ENCODE measurements at places on chromosomes 6 and 20.

DNA sequence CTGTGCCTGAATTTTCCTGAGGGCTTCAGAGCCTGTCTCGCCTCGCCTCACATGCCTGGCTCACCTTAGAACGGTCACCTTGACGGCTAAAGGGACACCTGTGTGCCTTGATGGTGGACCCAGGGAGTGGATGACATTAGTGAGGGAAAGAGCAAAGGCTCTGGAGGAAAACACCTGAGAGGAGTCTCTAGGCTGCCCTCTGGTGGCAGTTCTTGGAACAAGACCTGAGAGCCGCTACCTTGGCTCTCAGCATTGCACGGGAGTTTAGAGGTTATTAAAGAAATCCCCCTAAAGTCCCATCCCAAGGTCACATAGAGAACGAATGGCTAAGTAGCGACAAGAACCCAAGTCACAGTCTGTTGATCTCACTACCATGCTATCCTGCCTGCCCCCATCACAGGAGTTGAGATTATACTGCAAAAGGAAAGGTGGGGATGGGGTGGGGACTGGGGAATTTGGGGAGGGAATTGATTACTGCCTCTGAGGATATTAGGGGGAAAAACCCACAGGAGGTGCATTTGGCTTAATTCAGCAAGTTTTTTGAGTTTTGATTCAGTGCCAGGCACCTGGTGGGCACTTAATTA is 7.9 kb upstream of the CDSN start:
- DNase-seq: peak; percentile 54

DNA sequence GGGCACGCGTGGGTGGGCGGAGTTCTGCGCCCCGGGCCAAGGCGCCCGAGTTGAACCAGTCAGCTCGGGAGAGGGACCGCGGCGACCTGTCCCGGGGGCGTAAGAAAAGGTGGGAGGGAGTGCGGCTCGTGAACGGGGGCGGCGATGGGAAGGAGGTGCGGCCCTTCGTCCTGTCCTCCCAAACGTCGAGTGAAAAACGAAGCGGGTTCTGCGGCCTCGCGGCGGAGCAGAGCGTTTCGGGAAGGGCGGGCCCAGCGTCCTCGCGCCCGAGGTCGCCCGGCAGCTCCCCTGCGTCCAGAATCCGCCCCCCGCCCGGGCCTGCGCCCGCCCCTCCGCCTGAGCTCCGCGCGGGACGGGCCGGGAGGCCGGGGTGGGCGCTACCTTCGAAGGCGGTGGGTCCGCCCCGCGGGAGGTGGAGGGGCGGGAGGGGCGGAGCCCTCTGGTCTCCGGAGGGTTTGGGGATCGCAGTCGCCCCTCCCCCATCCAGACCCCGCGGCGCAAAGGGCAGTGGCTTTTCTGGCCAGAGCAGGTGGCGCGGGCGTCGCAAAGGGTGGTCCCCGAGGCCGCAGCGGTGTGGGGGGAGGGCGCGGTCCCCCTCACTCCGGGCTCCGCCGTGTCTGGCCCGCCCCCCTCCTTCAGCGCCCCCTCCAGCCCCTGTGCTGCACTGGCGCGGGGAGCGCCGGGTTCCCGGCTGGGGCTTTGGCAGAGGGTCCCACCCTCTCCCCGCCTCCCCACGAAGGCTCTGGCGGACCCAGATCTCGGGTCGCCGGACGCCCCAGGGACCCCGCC is 838 bp downstream of the STMN3 start:
- DNase-seq: peak; percentile 30

- no peak for DNase-seq
These were observed 41.7 kb downstream of the CD2AP start for GRCh38 chr6:47519279-47519678.

GRCh38 chr20:64216036-64216435 is 39.5 kb upstream of the PCMTD2 start:
- no peak for DNase-seq

DNA sequence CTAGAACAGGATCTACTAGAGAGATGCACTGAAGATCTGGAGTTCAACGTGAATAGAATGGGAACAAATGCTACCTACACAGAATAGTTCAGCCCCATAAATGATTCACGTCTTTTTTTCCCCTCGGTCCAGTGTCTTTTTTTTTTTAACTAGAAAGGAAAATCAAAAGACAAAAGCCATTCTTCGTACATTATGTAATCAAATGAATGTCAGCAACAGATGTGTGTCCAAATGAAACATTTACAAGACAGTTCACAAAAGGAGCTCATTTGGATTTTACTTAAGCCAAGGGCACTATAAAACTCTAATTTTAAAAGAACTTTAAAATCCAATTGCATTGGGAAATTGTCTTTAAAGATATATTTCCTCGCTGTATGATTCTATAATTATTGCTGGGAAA is 42.4 kb downstream of the FAM184A start:
- DNase-seq: no peak

GRCh38 chr20:44615876-44616603 is 33.7 kb downstream of the PKIG start:
- no peak for DNase-seq

GRCh38 chr6:48626421-48626820 is 515.4 kb upstream of the PTCHD4 start:
- DNase-seq: no peak

- no peak for DNase-seq
These were observed 115.3 kb downstream of the JARID2 start for GRCh38 chr6:15361197-15361596.

DNA sequence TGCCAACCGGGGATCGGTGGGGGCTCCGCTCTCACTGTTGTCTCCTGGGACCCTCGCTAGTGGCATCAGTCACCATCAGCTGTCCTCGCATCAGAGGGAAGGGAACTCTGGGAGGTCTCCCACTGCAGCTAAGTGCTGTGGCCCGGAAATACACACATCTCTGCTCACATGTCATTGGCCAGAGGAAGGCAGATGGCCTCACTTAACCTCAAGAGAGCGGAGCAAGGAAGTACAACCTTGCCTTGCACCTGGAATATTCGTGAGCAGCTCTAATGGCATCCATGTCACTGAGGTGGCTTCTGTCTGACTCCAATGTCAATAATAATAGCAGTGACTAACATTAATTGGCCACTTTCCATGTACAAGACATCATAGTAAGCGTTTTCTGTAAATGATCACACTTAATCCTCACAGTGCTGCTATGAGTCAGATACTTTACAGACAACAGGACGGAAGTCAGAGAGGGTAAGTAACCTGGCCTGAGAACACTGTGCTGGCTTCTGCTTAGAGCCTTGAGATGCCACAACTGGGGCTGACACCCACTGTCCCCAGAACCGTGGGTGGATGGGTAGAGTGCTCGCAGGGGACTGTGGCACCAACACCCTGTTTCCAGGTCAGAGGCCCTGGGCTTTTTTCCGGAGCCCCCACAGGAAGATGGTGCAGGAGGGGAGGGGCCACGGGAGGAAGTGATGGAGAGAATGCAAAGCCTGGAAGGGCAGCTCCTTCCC is 6.0 kb downstream of the LHFPL5 start:
- no peak for DNase-seq

GRCh38 chr6:149031201-149031858 is 284.5 kb downstream of the UST start:
- no peak for DNase-seq

- DNase-seq: no peak
These were observed 337.6 kb downstream of the BTBD9 start for GRCh38 chr6:38302081-38302480.

DNA sequence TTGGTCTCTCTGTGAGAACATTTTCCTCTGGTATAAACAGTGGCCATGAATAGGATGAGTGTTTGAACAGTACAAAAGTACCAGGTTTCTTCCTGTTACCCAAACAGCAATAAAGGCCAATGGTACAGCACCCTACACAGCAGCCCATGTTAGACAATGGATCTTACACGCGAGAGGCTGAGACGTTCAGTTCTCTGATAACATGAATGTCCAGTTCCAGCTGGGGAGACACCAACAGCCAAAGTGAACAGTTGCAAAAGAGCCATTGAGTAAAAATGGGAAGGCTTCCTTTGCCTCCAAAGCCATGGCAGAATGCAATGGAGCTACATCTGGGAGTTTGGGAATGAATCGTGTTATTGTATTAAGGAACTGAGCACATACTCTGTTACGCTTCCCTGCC is 246.8 kb upstream of the SGK1 start:
- DNase-seq: peak; percentile 5

DNA sequence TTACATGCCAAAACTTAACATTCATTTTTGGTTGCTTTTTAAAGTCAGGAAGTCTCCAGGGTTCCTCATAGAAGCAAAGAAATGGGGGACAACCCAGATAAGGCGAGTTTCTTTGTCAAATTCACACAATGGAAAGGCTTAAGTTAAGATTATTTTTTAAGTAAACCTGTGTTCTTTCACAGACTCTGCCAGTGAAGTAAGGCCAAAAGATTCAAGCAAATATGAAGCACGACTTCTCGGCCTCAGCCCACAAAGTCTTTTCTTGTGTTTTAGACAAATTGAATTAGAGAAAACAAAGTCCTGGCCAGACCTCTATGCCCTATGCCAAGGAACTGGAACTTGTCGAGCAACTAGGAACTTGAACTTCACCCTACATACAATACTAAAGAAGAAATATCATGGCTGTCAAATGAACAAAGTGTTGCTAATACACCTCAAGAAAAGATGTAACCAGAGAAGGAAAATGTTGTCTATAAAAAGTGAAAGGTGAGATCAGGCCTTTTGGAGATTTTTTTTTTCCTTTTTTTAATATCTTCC is 540.0 kb upstream of the JARID2 start:
- DNase-seq: no peak

DNA sequence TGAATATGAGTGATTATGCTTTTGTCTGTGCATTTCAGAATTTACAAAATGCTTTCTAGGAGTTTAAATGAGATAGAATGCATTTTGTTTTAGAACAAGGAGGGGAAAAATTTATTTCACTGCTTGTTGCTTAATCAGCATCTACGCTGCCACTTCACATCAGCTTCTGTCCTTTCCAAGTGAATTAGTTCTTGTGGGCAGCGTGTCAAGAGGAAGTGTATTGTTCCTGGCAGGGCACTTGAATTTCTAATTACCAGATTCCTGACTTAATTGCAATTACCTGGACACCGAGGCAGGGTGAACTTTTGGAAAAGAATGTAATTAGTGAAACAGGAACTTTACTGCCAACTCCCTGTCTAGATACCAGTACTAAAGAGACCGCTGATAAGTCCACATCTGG is 263.5 kb downstream of the TMEM242 start:
- peak; percentile 94 for DNase-seq

- no peak for DNase-seq
These were observed 11.1 kb downstream of the LAMA5 start for GRCh38 chr20:62355878-62356588.

DNA sequence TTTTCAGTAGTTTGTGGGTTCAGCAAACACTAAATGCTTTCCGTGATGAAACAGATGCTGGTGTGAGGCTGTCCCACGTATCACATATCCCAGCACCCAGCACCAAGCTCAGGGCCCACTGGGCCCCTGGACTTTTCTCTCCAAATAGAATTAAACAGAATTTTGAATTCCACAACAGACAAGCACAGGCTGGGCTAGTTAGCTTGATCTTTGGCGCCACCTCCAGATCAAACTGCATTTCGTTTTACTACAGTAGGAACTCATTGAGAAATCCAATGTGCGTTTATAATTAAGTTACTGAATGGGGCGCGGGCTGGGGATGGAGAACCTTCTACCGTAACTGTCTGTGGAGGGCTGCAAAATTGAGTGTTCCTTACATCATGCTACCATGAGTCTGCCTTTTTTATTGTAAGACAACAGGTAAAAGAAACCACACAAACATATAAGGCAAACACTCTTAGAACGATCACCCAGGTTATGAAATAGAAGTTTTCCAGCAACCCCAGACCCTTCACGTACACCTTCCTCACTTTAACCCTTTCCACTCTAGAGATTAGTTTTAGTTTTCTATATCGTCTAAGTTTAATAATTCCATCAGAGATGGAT is 107.8 kb downstream of the ZFP64 start:
- DNase-seq: peak; percentile 42

GRCh38 chr6:8539453-8539852 is 104.1 kb upstream of the SLC35B3 start:
- peak; percentile 38 for DNase-seq

DNA sequence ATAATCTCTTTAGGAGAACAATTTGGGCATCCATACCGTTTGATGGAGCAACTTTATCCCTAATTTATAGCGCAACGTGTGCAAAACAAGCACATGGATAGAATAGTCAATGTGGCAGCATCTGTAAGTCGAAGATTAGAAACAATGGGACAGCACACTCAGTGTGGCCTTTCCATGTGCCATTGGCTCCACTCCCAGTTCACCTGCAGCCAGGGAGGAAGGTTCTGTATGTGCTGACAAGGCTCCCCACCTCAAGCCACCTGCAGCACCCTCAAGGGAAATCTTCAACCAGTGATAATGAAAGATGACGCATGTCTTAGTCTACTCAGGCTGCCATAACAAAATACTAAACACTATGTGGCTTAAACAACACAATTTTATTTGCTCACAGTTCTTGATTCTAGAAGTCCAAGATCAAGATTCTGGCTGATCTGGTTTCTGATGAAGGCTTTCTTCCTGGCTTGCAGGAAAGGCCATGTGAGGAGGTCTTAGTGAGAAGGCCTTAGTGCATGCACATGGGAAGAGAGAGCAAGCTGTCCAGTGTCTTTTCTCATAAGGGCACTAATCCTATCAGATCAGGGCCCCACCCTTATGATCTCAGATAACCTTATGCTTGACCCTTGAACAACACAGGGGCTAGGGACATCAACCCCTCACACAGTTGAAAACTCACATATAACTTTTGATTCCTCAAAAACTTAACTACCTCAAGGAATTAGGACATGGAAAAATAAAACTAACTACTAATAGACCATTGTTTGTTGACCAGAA is 34.9 kb upstream of the SHLD1 start:
- no peak for DNase-seq

DNA sequence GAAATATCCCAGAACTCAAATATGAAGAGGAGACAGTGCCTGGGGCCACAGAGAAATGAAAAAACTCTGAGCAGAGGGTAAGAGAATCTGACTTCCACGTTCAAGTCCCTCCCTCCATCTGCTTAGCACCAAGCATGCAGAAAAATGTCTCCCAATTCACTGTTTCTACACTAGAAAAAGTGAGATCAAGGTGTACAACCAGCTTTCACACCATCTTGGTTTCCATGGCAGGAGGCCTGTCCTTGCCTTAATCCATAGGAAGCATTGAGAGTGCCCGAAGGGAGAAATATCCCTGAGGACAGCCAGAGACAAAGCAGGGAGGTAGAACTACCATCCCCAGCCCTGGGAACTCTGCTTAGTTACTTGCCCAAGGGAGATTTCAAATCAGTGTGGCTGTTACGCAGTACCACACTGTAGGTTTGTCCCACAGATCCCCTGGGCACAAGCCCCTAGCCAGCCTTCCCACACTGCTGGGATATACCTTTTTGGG is 82.9 kb downstream of the SCML4 start:
- no peak for DNase-seq

GRCh38 chr6:152270301-152270925 is 366.7 kb downstream of the SYNE1 start:
- DNase-seq: no peak

- peak; percentile 52 for DNase-seq
These were observed 98.2 kb downstream of the QRSL1 start for GRCh38 chr6:106727480-106728149.

DNA sequence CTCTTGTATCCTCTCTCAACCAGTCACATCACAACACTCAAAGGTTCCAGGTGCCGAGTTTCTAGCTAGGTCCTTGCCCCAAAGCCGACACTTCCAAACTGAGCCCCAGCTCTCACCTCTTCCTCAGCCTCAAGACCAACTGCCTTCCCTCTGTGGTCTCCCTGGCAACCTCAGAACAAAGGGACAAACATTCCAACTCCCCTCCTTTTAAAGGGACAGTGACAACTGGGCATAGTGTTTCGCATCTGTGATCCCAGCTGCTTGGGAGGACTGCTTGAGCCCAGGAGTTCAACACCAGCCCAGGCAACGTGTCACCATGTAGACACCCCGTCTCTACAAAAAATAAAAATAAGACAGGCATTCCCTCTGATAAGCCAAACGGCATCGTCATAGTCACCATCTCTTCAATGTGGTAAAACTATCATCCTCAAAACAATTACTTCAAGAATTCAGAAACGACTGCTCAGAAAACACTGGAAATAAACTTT is 11.3 kb downstream of the DIDO1 start:
- peak; percentile 37 for DNase-seq

Measured in NCI-H1105 treated with DMSO at 0.1 percent for 48 hours (cell line).